ENCODE measurements at places on chromosomes 1 and 21. TPM values are rescaled to one million over a fixed set of nuclear protein-coding genes. Genes with fewer than 3 reads are reported as not detected.

DNM3 gene
- total RNA-seq: 1.5 TPM

PRKAA2 gene
- total RNA-seq: not detected

MT1HL1 gene
- total RNA-seq: not detected

VTCN1 gene
- not detected for total RNA-seq

CR1 gene
- total RNA-seq: 8.2 TPM

All from natural killer cell treated with Interleukin-12 subunit alpha and Interleukin-12 subunit beta and Interleukin-15 and Interleukin-18, amount 100 ng/mL, for 72 hours (primary cell).